ENCODE measurements at places on chromosomes 6 and 20.

DNA sequence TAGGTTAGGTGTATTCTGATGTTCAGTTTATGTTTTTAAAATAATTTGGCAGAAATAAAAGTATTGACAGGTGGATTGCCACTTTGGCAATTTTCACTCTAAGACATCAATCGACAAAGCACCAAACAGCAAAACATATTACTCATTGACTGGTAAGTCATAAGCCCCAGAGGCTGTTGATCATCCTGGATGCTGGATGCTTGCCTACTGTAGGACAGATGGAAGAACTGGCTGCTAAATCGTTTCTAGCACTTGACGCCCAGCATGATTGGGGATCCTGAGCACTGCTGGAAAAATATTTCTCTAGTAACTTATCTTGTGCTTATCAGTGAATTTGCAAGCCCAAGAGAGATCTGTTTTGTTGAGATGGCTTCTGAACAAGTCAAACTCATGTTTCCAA is 1001.9 kb upstream of the FLRT3 start:
- no peak for DNase-seq

DNA sequence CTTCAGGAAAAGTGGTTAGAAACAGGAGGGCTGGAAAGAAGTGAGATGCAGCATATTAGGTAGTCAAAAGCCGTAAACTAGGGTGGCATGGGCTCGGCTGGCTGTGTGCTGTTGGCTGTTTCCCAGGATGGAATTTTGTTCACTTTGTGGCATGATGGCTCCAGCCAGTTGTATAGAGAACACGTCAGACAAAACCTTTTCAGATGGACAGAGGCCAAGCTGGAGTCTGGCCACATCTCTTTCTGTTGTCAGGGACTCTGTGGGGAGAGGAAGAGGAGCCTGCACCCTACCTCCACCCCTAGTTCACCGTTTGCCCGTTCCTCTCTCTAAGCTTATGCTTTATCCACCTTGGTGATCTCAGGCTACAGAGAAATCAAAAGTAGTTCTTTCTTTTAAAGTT is 22.0 kb downstream of the C6orf89 start:
- DNase-seq = no peak

GRCh38 chr6:108406943-108407342 is 112.1 kb downstream of the AFG1L start:
- DNase-seq = no peak

DNA sequence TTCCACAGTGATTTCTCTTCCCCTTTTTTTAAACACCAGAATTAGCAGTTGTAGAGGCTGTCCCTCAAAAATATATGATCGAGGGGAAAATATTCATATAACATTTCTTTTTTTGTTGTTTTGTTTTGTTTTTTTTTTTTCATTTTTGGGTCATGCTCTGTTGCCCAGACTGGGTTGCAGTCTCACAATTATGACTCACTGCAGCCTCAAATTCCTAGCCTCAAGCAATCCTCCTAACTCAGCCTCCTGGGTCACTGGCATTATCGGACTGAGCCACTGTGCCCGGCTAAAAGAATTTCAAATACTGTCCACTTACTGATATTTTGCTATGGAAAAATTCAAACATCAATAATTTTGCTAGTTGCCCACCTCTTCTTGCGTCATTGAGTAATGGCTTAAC is 134.0 kb downstream of the HFE start:
- no peak for DNase-seq

DNA sequence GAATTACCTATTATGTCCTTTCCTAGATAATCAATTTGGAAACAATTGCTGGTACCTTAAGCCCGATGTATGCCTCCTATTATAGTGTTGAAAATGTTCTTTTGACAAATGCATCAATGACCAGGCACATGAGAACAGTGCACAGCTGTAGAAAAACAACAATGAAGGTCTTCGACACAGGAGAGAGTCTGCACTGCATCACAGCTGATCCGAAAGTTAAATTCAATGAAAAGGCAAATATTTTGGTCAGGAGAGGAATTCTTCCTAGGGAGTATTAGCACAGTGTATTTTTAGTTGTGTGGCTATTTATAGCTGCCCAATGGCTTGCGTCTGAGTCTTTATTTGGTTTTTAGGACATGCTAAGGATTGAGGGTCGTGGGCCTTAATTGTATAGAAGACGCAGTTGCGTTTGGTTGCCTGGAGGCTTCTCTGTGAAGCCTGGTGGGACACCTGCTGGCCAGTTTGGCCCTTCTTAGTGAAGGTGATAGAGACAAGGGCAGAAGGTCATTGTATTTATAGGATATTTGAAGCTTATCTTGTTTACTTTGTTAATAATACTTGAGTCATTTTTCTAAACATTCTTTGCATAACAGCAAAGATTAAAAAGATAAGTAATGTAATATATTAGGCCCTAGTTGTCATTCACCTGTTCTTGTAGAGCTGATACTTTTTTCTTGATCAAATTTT is 72.3 kb downstream of the CDYL start:
- DNase-seq = no peak

DNA sequence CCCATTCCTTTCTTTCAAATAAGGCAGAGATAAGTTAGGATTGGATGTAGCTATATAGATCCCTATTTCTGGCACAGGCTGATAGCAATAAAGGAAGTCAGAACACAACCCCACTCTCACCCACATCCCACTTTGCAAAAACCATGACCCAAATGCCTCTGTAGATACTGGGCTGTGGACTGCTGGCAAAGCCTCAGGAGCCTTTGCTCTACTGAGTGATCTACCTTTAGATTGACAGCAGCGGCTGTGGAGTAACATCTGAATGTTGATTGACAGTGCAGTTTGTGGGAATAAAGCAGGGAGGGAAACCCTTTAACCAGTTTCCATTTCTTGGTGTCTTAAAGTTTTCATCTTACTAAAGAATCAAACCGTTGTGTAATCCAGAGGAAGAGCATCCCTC is 6.7 kb upstream of the TMEM30A start:
- no peak for DNase-seq

DNA sequence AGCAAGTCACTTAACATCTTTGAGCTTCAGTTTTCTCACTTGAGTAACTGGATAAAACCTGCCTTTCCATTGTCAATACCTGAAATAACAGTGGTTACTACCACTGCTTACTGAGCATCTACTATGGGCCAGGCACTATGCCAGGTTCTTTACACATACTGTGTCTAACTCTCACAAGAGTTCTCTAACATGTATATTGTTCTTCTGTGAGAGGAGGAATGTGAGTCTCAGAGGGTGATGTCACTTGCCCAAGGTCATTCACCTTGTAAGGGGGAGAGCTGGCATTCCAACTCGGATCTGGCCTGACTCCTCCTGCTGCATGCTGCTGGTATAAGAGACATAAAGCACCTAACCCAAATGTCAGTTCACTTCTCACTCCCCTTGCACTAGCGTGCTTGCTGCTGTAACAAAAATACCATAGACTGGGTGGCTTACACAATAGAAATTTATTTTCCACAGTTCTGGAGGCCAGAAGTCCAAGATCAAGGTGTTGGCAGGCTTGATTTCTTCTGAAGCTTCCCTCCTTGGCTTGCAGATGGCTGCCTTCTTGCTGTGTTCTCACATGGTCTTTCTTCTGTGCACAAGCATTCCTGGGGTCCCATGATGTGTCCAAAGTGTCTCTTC is 21.9 kb upstream of the SGK2 start:
- no peak for DNase-seq

DNA sequence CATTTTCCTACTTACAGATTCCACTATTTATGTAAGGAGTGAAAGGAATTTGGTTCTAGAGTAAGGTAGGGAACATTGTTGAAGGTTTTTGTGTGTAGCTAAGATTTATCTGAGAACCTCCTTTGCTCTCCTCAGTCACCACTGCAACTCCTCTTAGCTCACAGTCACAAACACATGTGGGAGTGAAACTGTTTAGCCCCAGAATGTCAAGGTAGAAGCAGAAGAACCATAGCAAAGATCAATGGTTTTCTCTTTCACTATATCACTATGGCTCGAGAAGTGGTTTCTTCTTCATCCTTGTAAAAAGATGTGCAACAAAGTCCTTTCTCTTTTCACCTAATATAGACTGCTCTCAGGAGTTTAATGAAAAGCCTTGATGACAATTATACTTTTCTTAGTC is 6.5 kb upstream of the DEFB112 start:
- DNase-seq = no peak

DNA sequence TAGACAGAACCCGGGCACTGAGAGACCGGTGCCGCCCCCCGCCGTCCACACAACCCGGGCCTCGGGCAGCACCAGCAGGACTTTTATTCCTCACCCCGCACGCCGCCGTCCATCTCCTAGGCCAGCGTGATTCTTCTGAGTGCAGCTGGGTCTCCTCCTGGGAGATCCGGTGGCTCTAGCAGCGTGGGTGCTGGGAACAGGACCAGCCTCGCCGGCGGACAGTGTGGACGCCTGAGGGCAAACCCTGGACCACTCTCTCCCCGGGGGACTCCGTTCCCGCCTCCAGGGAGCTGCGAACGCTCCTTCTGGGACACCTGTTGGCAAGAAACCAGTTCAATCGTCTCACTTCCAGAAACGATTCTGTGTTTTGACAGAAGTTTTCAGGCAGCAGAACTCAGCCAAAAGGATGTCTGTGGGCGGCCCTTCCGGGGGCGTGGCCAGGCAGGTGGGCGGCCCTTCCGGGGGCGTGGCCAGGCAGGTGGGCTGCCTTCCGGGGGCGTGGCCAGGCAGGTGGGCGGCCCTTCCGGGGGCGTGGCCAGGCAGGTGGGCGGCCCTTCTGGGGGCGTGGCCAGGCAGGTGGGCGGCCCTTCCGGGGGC is 130.7 kb downstream of the DLL1 start:
- no peak for DNase-seq

GRCh38 chr6:11324453-11325015 is 92.1 kb upstream of the NEDD9 start:
- no peak for DNase-seq

DNA sequence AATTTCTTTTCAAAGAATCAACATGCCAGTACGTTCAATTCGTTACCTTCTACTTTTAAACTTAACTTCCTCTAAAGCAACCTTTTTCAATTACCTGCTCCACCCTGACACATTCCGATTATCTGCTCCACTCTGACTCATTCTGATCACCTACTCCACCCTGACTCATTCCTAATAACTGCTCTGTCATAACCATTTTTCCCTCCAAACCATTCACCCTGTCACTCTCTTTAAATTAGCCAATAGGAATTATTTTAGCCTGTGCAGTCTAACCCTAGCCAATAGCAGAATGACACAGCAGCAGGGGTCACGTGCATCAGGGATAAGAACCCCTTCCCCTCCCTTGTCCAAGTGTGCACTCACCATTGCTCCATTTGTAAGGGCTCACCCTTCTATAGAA is 557.4 kb upstream of the EYS start:
- DNase-seq = no peak

DNA sequence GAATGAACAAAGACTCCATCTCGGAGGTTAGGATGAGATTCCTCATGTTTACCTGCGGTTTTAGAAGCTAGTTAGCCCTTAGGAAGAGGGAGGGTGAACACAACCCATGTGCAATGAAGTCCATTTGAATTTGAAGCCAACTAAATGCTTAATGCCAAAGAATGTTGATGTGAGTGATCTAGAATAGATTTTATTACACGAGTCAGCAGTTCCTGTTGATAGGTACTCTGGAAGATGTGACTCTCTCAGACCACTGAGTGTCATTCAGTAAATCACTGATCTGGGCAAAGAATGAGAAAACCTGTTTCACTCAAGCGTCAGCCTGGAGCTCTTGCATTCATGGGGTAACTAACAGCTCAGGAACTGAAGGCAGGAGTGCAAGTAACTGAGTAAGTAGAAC is 106.3 kb downstream of the TBC1D7 start:
- DNase-seq = no peak

- no peak for DNase-seq
Measured at GRCh38 chr6:121810158-121811032, 374.9 kb downstream of the GJA1 start.

- no peak for DNase-seq
Measured at GRCh38 chr6:106535012-106535411, 94.3 kb downstream of the RTN4IP1 start.

DNA sequence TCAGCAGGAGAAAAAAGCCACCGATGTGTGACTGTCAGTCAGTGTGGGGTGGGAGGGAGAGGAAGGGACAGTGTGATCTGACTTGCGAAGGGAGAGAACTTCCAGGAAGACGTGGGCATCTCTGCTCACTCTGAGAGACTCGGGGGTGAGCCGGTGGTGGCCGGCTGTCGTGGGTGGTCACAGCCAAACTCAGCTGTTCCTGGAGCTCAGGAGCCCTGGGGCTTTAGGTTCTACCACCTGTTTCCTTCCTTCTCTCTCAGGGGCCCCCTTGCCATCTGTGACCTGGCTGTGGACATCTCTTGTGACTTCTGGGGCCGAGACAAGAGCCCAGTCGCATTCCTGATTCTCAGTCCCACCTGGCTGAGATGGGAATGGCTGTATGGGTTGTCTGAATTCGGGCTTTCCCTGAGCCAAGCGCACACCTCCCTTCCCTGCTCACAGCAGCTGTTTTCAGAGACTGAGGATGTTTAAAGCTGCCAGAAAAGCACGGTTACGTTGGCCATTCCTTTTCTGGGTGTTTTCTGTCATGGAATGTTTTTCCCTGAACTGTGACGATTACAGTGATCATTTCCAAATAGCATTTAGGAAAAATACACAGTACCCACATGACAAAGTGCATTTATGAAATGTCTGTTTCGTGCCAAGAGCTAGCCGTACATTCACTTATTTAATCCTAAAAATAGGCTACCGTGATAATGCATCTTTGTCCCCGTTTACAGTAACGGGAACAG is 36.5 kb downstream of the SYNJ2 start:
- DNase-seq = no peak

DNA sequence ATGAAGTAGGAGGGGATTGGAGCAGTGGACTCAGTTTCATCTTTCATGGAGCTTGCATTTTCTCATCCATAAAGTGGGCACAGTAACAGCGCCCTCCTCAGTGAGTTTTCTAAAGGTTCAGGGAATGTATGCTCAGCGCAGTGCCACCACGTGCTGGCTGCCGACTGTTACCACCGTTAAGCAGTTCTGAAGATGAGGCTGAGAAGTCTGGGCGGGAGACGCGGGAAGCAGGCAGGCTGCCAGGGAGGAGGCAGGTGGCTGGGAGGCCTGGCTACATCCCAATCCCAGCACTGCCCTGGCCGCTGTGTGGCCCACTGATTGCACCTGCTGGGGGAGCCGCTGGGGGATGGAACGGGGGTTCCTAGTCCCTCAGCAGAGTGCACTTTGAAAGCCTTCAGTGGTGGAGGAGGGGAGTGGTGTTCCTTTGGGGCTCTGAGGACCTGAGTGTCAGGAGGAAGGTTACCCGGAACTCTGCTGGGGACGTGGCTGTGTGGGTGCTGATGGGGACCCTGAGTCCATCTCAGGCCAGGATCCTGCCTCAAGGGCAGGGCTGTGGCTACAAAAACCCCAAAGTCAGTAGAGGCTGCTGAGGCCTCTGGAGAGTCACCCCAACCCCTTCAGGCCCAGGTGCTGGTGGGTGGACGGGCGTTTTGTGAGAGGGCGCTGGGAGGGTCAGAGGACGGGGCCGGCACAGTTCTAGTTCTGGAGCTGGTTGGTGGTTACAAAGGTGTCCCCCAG is 28.0 kb upstream of the PHACTR3 start:
- DNase-seq = no peak

GRCh38 chr6:3630258-3630835 is 121.2 kb downstream of the PXDC1 start:
- no peak for DNase-seq

GRCh38 chr6:89564752-89565427 is 73.7 kb downstream of the LYRM2 start:
- DNase-seq = no peak
